Naive B cell (primary cell): ENCODE measurements at places on chromosomes 6 and 20.

DNA sequence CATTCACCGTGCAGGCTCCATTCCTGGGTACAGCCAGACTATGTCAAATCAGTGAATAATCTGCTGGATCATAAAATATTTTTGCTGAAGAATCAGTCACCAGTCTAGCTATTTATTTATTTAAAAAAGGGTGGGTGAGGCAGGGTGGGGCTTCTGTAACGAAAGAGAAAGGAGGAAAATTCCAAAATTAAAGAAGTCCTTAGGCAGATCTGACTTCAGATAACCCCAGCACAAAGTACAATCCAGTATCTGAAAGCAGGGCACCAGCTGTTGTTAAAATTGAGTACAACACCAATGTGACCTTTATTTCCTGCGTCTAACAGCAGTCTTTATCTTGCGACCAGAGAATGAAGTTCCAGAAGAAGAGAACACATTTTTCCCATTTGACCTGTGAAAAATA lies 15.7 kb downstream of the FAM8A1 start:
- no peak overlapping the region for H3K27ac ChIP-seq
- H3K27me3 ChIP-seq = no peaks in the 10 kb centered on the region
- no peak overlapping the region for H3K4me3 ChIP-seq
- no peak for DNase-seq
- H3K4me1 ChIP-seq = peaks cover 13% of the 10 kb centered on the region
- peaks cover 8% of the 10 kb centered on the region for H3K36me3 ChIP-seq

DNA sequence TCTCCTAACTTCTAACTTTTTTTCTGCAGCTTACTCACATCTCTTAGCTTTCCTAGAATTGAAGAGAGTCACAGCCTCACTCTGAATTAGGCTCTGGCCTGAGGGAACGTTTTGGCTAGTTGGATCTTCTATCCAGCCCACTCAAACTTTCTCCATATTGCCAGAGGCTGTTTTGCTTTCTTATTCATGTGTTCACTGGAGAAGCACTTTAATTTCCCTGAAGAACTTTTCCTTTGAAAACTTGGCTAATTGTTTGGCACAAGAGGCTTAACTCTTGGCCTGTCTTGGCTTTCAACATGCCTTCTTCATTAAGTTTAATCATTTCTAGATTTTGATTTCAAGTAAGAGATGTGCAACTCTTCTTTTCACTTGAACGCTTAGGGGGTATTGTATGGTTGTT lies 138.2 kb upstream of the PLCB4 start:
- H3K4me1 ChIP-seq = no peaks in the 10 kb centered on the region
- H3K36me3 ChIP-seq = no peaks in the 10 kb centered on the region
- H3K27ac ChIP-seq = no peak overlapping the region
- DNase-seq = no peak
- no peaks in the 10 kb centered on the region for H3K27me3 ChIP-seq
- no peak overlapping the region for H3K4me3 ChIP-seq

DNA sequence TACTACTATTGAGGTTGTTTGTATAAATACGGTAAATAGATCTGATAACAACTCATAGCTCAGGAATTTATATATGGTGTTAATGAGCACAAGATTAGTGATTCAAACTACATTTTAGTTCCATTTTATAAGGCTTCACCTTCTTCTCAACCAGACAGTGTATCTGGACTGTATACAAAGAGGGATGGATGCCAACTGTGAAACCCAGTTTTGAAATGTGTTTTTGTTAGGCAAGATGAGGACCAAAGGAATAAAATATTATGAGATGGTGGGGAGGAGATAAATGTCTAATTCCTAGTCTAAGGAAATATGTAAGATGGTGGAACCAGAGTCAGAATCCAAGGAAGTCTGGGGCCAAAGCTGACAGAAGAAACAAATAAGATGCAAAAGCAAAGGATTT lies 329.0 kb downstream of the GRIK2 start:
- H3K27ac ChIP-seq = no peak overlapping the region
- no peaks in the 10 kb centered on the region for H3K36me3 ChIP-seq
- no peak overlapping the region for H3K4me3 ChIP-seq

- peaks cover 61% of the 10 kb centered on the region for H3K27me3 ChIP-seq
- peak; percentile 51 for DNase-seq
Observed at GRCh38 chr20:2742934-2743559, 50.5 kb downstream of the EBF4 start.

DNA sequence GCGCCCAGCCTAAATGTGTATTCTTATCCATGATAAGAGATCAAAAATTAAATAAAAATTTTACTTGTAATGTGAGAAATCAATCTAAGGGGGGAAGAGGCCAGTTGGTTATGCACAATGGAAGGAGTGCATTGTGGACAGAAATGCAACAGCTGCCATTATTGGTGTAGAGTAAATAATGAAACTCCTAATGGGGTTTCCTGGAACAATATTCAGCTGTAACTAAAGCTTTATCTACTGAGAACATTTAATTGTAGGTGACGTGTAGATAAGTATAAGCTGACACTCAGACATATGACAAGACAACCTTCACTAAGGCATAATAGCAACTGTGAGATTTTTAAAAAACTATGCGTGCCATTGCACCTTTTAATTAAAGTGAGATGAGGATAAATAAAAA lies 71.4 kb downstream of the CEP57L1 start:
- H3K36me3 ChIP-seq = no peaks in the 10 kb centered on the region
- H3K27me3 ChIP-seq = no peaks in the 10 kb centered on the region
- H3K4me1 ChIP-seq = no peaks in the 10 kb centered on the region
- no peak for DNase-seq

DNA sequence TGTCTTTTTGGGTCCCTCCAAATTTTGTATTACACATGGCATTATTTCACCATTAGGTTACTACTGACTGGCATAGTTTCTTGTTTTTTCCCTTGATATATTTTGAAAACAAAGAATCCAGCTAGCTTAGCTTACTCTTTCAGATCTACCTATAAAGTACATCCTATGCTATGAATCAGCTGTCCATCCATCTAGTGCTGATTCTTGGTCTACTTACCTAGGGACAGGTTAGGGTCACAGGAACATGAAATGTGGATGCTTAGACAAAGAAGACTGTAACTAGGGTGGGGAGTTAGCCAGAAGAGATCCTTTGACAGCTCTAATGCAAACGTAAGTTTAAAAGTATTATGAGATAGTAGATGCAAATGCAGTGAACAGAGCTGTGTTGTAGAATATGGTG lies 91.7 kb downstream of the NKAIN2 start:
- H3K4me1 ChIP-seq = no peaks in the 10 kb centered on the region
- H3K27ac ChIP-seq = no peak overlapping the region
- no peaks in the 10 kb centered on the region for H3K36me3 ChIP-seq
- H3K4me3 ChIP-seq = no peak overlapping the region
- no peaks in the 10 kb centered on the region for H3K27me3 ChIP-seq

DNA sequence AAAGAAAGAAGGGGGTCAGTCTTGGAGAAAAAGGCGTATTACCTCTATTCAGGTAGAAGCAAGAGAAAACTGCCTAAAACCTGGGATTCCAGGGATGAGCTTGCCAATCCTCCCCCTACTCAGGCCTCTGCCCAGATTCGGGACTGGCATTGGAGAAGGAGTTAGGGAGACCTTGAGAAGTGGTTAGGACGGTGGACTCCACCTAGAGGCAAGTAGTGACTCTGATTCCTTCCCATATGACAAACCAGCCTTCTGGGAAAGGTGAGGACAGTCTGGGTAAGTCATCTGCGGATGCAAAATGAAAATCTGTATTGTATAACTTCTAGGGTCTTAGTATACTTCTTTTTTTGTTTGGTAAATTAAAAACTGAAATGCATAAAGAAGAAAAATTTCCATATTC lies 43.8 kb downstream of the SLX4IP start:
- H3K27ac ChIP-seq = no peak overlapping the region
- H3K36me3 ChIP-seq = no peaks in the 10 kb centered on the region

DNA sequence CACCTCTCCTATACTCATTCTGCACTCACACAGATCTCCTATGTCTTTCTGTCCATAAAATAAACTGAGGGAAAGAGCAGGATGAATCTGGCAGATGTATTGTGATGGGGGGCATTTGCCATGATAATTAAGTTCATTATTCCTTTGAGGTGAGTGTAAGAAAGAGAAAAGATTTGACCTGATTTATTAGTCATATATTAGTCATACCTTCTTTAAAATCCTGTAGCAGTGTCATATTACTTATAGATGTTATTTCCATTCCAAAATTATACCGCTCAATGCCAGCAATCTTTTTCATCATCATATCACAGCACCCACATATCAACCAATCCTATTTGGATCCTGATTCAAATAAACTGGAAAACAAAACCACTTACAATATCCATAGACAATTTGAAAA lies 733.3 kb upstream of the SLC35B3 start:
- no peaks in the 10 kb centered on the region for H3K27me3 ChIP-seq
- H3K27ac ChIP-seq = no peak overlapping the region
- no peak overlapping the region for H3K4me3 ChIP-seq
- no peaks in the 10 kb centered on the region for H3K36me3 ChIP-seq
- DNase-seq = no peak
- no peaks in the 10 kb centered on the region for H3K4me1 ChIP-seq

GRCh38 chr6:106227612-106228507 lies 97.7 kb downstream of the ATG5 start:
- peaks cover 4% of the 10 kb centered on the region for H3K4me1 ChIP-seq
- H3K4me3 ChIP-seq = no peak overlapping the region
- peaks cover 15% of the 10 kb centered on the region for H3K36me3 ChIP-seq
- no peak for DNase-seq
- no peaks in the 10 kb centered on the region for H3K27me3 ChIP-seq
- peak overlapping the region; percentile 65 for H3K27ac ChIP-seq

DNA sequence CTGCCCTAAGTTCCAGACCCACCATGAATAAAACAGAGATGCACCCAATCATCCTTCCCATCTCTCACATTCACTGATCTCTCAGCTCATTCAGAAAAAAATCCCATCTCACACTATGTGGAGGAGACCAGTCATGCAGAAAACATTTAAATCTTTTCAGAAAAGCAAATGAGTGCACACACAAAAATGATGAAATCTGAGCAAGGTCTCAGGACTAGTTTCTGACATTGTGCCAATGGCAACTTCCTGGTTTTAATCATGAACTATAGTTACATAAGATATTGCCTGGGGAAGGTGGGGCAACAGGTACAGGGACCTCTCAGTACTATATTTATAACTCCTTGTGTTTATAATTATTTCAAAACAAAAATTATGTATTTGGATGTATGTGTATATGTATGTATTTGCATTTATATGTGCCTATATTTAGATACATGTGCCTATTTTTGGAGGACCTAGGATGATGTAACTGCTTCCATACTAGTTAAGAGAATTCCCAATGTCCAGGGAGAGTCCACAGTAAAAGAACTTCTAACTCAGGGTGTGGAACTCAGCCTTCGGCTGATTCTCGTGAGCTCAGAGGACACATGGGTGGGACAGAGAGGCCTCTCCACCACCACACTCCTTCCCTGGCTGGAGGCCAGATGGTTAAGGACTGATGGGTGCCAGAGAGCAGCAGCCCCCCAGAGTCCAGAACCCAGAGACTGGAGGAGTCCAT lies 71.7 kb upstream of the MAP3K4 start:
- H3K4me3 ChIP-seq = no peak overlapping the region
- H3K27ac ChIP-seq = no peak overlapping the region
- no peak for DNase-seq

DNA sequence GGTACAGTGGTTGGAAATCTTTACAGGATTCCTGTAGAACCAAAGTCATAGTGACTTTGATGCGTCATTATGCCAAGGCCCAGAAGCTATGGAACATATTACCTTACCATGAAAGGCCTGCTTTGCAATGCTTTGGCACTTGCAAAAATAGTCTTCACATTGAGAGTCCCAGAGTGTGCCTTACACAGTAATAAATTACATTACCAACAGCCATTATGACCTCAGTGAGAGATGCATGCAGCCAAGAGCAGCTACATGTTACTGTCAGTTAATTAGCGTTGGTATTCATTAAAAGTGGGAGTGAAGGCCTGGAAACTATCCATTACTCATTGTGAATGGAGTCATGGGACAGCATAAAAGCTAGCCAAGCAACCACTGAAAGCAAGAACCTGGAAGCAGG lies 39.2 kb upstream of the HDDC2 start:
- H3K4me3 ChIP-seq = no peak overlapping the region
- H3K27me3 ChIP-seq = peaks cover 4% of the 10 kb centered on the region
- H3K36me3 ChIP-seq = no peaks in the 10 kb centered on the region
- no peak for DNase-seq

DNA sequence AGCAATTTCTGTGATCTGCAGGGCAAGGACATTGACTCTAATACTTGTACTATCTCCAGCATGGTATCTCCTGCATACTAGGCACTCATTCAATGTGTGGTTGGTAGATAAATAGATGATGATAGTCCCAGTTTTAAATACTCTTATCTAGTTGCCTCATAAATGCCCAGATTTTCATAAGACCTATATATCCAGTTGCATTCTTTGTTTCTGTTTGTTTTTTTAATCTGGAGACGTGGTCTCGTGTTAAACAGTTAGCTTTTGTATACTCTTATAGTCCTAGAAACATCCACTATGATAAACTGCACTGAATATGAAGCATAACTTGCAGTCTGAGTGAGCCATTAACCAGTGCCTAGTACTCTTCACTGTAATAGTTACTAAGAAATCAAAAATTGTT lies 35.5 kb upstream of the SUMO4 start:
- peaks cover 27% of the 10 kb centered on the region for H3K4me1 ChIP-seq
- no peaks in the 10 kb centered on the region for H3K27me3 ChIP-seq
- H3K27ac ChIP-seq = peak overlapping the region; percentile 22
- H3K36me3 ChIP-seq = peaks cover 10% of the 10 kb centered on the region

GRCh38 chr20:34968042-34968775 lies 12.5 kb downstream of the MYH7B start:
- no peak overlapping the region for H3K27ac ChIP-seq
- DNase-seq = no peak
- H3K36me3 ChIP-seq = no peaks in the 10 kb centered on the region
- H3K27me3 ChIP-seq = no peaks in the 10 kb centered on the region
- H3K4me1 ChIP-seq = no peaks in the 10 kb centered on the region

GRCh38 chr6:134413241-134413643 lies 95.3 kb upstream of the SGK1 start:
- peaks cover 10% of the 10 kb centered on the region for H3K4me1 ChIP-seq
- H3K27me3 ChIP-seq = no peaks in the 10 kb centered on the region
- peaks cover 13% of the 10 kb centered on the region for H3K36me3 ChIP-seq
- no peak overlapping the region for H3K27ac ChIP-seq
- no peak overlapping the region for H3K4me3 ChIP-seq
- DNase-seq = no peak

- no peak overlapping the region for H3K27ac ChIP-seq
- no peaks in the 10 kb centered on the region for H3K27me3 ChIP-seq
- DNase-seq = no peak
- H3K4me1 ChIP-seq = peaks cover 14% of the 10 kb centered on the region
- no peaks in the 10 kb centered on the region for H3K36me3 ChIP-seq
- no peak overlapping the region for H3K4me3 ChIP-seq
Observed at GRCh38 chr6:5124526-5124925, 39.4 kb downstream of the PPP1R3G start.

DNA sequence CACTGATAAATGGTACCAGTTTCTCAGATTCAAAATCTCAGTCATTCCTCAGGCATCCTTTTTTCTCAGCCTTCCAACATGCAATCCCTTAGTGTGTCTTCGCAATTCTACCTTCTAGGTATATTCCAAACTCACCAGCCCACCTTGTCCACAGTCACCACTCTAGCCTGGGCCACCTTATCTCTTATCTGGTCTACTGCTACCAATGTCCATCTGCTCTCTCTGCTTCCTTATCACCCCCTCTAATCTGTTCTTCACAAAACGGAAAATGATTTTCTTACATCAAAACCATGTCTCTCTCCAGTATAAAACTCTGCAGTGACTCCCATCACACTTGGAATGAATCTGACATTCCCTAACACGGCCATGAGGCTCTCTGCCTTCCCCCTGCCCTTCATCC lies 91.9 kb downstream of the PREP start:
- no peaks in the 10 kb centered on the region for H3K27me3 ChIP-seq
- H3K4me1 ChIP-seq = peaks cover 2% of the 10 kb centered on the region
- no peak for DNase-seq
